ENCODE measurements at places on chromosomes 16 and 17.

GRCh38 chr17:19409066-19409465, 2.0 kb upstream of the RNF112 start:
- DNase-seq = no peak

DNA sequence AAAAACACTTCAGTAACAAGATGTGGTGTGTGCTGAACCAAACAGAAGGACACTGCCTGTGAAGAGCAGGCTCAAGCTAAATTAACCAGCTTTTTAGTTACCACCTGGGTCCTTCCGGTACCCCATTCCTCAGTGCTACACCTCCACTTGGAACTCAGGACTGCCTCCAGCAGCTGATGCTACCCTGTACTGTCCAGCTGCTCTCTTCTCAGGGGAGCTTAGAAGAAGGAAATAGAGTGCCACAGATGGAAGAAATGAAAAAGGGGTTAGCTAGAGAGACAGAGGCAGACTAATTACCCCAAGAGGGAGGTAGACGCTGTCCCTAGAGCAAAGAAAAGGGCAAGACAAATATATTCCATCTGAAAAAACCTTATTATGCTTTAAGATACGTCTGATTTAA, 5.7 kb downstream of the MED13 start:
- no peak for DNase-seq

DNA sequence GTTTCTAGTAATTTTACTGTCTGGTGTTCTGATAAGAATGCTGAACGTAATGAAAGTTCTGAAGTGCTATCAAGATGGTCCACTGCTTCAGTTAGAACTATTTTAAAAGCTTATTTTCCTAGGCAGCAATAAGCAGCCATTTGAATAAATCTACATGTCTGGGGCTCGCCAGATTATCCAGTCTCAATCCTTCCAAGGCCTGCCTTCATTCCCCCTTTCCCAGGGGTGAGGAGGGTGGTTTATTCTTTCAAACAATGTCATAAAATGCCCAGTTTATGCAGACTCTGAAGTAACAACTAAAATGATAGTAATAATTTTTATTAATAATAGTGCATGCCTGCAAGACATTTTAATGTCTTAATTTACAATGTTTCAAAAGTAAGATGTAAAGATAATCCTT, 2.4 kb downstream of the CDH11 start:
- no peak for DNase-seq

DNA sequence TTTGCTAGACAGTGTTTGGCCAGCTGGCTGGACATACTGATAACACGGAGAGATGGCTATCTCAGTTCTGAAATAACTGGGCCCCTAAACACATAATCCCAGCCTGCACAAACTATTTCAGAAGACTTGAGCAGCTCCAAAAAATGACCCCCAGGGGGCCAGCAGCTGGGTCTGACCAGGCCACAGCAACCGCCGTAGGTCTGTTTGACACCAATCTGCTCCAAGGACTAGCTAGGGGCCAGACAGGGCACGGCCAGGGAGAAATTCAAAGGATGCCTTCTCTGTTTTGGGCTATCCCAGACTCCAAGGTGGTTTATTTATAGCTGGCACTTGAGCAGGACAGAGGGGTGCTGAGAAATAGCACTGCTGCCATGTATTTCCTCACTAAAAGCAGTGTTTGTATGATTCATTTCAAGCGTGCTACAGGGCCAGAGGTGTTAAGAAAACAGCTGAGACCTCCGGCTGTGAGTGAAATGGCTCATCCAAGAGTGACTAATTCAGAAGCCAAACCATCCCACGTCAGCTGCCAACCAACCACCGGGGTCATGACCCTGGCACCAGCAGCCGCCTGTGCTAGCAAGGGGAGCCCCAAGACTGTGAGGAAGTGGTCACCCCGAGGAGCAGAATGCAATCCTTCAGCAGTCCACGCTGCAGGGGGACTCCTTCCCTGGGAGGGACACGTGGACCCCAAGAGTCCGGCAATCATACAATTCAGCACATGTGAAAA, 5.7 kb downstream of the GGA2 start:
- DNase-seq = peak; percentile 24

- DNase-seq = no peak
These were observed 111.0 kb upstream of the TNRC6C start for GRCh38 chr17:77847221-77848085.

Measured in NCI-H2227 treated with DMSO at 0.1 percent for 48 hours (cell line).